ENCODE measurements at places on chromosomes 5 and 9. TPM values are rescaled to one million over a fixed set of nuclear protein-coding genes. Genes with fewer than 3 reads are reported as not detected.
A peak's percentile ranks its signal among the peaks of the same experiment; 100 is the strongest.

Gene PHF24
- total RNA-seq: not detected

DNA sequence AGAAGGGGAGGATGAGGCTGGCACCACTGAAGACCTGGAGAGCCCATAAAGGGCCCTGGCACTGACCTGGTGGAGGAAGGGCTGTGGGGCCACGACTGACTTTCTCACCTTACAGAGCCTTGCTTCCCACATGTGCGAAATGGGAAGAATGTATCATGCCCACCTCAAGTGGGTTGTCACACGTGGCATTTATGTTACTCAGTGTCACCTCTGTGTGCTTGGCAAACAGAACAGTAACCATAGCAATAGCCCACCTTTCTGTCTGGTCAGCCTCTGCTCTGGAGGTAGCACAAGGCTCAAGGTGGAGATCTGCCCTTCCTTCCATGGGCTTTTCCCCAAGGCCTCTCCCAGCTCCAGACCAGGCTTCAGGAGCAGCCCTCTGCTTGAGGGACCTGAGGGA, 16.7 kb downstream of the TCF7 start:
- no peak for DNase-seq

Gene PHYHD1
- 1.8 TPM for total RNA-seq

Gene FAM221B
- total RNA-seq: not detected

Gene GIN1
- total RNA-seq: 4.6 TPM

GRCh38 chr5:89849830-89850512, 559.6 kb downstream of the CETN3 start:
- no peak for DNase-seq

DNA sequence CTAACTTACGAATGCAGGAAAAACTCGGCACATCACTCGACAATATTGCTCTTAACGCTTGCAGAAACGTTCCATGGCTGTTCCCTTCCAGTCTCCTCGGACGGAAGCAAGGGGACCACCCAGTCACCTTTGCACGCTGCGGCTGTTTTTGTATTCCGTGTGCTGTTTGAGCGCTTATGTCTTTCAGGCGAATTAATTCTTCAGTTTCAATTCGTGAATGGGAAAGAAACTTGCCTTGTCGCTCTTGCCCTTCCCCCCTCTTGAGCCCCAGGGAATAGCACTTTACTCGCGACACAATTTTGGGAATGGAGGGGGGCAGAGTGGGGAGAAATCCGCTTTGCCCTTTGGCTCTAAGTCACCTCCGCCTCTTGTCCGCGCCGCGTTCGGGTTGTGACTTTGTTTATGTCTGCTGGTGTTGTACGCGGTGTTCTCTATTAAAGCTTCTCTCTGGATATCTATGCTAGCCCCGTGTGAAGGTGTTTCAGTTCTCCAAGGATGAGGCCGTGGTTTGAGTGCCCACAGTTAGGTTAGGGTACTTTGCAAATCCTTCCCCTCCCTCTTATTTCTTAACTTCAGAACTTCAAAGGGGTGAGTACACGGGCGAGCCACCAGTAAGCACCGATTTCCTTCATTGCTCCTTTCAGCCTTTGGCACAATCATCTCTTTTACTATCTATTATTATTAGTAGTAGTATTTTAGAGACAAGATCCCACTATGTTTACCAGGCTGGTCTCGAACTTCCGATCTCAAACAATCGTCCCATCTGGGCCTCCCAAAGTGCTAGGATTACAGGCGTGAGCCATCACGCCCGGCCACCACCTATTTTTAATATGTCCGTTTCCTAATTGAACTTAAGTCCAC, 2.7 kb downstream of the FOXB2 start:
- DNase-seq: no peak

DNA sequence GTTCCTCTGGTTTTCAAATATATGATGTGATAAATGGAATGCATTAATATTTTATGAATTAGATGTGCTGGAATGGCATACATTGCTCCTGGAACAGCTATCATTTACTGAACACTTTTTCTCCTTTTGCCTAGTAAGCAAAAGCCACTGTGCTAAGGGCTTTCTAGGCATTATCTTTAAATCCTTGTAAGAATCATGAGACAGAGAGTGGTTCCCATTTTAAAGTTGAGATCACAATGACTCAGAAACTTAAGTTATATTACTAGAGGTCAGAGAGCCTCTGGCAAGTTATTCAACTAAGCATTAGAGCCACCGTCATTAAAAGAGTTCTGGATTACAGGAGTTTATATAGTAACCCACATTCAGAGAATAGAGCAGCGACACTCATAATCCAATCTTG, 26.7 kb upstream of the FSD1L start:
- DNase-seq: no peak

- DNase-seq: no peak
Observed at GRCh38 chr5:71564895-71565294, 22.2 kb upstream of the MCCC2 start.

DNA sequence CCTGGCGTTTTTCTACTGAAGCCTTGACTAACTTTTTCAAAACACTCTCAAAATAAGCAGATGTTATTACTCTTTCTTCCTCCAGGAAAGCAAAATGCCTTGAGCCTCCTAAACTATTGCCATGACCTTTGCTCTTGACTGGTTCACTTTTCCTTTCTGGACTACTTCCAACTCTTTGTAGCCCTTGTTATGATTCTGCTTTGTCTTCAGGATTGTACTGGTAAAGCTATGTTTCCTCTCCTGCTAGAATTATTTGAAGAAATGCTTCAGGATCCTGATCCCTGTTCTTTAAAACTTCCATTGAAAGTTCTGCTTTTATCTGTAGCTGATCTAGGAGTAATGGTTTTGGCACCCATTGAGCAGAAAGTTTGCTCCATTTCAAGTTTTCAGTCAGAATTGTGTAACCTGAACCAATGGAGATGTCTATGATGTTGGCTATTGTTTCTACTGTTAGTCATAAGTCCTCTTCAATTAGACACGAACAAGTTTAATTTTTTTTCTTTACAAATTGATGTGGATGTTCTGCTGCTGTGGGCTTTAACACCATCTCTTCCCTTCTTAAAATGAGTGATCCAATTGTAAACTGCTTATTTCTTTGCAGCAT, 1356.4 kb downstream of the EFNA5 start:
- DNase-seq: peak; percentile 7
